NCI-H2107 (cell line): ENCODE measurements at places on chromosomes 11 and 22.

DNA sequence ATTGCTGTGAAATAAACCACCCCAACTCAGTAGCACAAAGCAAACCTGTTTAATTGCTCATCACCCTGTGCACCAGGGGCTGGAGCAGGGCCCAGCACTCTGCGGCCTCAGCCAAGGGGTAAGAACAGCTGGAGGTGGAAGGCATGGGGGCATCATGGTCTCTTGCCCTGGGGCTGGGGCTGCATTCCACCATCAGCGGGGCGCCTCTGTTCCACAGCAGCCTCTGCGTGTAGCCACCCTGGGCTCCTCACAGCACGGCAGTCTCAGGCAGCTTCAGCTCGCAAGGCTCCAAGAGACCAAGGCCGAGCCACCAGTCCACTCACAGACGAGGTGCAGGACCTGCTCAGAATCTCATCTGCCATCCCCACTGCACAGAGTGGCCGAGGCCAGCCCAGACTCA, 630.7 kb downstream of the TBC1D22A start:
- no peak for DNase-seq

DNA sequence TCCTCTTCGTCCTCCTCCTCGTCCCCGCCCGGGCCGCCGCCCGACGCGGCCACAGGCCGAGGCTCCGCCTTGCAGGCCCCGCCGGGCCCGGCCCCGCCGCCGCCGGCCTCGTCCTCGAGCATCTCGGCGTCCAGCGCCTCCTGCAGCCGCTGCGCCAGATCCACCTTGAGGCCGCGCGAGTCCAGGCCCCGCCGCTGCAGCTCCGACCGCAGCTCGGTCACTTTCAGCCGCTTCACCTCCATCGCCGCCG, 417 bp downstream of the HNRNPUL2 start:
- DNase-seq: no peak

GRCh38 chr11:22920939-22921565, 60.8 kb upstream of the CCDC179 start:
- DNase-seq: peak; percentile 18

DNA sequence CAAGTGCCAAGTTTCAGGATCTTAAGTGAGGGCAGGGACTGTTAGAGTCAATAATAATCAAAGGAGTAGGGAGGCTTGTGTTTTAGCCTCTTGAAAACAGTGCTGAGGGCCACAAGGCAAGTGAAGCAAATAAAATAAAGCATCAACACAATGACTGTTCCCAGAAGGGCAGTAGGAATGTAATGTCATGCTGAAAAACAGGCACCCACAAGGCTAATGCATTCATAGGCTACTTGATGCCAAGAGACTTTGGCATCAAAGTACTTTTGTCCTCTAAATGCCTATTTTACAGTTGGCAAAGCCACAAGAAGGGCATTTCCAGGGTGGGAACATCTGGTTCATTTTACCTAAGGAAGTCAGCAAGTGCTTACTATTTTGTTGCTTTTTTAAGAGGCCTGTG, 22.9 kb downstream of the RAB39A start:
- DNase-seq: no peak

DNA sequence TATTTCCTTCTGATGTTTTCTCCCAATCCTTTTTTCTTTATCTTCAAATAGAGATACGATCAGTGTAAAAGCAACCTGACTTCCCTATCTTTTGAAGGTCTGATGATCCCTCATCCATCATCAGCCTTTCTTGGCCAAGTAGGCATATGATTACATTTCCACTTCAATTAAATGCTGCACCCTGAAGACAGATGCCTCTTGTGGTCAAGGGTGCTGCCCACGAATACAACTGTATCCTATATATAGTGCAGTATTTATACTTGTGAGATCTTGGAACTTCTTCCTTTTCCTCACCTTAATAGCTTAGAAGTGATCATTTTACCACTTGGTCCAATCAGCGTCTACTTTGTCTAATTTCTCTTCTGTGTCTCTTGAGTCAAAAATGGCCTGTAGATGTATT, 9.3 kb upstream of the ZNRF3 start:
- DNase-seq: no peak
